ENCODE measurements at places on chromosomes 6 and 20.
A peak's percentile ranks its signal among the peaks of the same experiment; 100 is the strongest.

DNA sequence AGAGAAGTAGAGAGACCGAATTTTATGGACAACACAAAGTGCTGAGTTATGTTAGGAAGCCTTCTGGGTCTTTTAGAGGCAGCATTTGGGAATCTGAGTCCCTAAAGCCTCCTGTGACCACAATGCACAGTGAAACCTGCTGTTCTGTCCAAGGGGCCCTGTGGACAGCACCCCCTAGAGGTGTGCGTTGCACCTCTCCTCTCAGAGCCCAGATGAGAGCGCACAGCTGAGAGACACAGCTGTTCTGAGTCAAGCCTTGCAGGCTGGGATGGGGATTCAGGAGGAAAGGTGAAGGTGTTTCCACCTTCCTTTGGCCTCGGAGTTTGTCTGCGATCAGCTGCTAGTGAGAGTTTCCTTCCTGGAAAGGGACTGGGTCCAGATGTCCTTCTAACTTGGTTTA lies 13.0 kb downstream of the PCK1 start:
- no peak for DNase-seq

DNA sequence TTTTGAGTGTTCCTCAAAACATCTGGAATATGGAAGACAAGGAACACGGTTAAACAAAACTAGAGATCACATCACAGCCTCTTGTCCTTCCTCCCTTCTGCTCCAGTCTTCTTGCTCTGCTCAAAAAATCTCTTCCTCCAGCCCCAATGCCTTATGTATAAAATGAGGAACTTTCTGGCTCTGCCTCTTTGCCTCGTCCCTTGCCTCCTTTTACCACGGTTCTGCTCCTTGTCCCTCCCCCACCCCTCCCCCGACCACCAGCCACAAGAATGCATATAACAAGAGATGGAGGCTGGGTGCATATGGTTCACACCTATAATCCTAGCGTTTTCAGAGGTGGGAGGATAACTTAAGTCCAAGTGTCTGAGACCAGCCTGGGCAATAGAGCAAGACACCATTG lies 43.6 kb downstream of the PLAGL2 start:
- no peak for DNase-seq

GRCh38 chr6:16754274-16754673 lies 7.0 kb downstream of the ATXN1 start:
- DNase-seq = no peak

DNA sequence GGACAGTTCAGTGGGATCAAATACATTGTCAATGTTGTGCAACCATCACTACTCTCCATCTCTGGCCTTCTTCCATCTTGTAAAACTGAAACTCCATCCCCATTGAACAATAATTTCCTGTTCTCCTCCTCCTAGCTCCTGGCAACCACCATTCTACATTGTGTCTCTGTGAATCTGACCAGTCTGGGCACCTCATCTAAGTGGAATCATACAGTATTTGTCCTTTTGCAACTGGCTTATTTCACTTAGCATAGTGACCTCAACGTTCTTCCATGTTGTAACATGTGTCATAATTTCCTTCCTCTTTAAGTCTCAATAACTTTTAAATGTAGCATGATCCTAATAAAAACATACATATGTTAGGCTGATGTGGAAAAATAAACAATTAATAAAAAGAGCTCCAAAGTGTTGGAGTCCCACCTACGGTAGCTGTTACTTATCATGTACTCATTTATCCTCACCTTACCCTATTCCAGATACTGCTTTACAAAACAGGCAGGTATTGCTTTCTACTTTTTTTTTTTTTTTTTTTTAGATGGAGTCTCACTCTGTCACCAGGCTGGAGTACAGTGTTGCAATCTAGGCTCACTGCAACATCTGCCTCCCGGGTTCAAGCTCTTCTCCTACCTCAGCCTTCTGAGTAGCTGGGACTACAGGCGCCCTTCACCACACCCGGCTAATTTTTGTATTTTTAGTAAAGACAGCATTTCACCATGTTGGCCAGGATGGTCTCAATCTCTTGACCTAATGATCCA lies 91.9 kb downstream of the TNFAIP3 start:
- DNase-seq = no peak

DNA sequence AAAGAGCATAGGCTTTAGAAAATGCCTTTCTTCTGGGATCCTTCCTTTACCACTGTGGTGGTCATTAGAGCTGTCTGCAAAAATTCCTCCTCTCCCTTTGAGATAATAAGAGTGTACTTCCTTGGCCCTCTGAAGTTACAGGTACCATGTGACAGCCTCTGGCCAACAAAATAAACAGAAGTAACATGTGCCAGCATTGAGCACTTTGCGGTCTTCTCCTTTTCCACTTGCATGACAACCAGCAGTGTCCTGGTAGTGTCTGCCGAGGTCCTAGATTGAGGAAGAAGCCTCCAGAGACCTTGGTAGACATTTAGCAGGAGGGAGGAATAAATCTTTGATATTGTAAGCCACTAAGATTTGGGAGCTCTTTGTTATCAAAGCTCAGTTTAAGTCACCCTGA lies 87.5 kb upstream of the ARID1B start:
- DNase-seq = no peak

GRCh38 chr6:3007571-3007970 lies 7.9 kb downstream of the NQO2 start:
- DNase-seq = no peak

DNA sequence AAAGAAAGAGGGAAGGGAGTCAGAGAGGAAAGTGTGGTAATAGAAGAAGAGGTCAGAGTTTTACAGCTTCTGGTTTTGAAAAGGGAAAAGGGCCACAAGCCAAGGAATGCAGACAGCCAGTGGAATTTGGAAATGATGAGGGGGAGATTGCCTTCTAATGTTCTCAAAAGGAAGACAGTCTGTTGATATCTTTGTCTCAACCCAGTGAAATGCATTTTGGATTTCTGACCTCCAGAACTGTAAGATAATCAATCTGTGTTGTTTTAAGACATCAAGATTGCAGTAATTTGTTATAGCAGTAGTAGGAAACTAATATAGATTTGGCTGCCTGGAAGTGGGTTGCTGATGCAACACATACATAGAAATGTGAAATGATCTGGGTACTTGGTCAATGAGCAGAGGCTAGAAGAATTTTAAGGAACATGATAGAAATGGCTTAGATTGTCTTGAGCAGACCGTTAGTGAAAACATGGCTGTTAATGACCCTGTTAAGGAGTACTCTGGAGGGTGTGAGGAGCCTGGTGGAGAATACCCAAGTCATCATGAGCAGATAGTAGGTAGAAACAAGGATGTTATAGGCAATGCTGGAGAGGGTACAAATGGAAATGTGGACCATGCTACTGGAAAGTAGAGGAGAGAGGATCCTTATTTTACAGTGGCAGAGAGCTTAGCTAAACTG lies 255.8 kb upstream of the RAB32 start:
- no peak for DNase-seq

GRCh38 chr20:2219481-2220006 lies 76.3 kb upstream of the TGM3 start:
- no peak for DNase-seq

DNA sequence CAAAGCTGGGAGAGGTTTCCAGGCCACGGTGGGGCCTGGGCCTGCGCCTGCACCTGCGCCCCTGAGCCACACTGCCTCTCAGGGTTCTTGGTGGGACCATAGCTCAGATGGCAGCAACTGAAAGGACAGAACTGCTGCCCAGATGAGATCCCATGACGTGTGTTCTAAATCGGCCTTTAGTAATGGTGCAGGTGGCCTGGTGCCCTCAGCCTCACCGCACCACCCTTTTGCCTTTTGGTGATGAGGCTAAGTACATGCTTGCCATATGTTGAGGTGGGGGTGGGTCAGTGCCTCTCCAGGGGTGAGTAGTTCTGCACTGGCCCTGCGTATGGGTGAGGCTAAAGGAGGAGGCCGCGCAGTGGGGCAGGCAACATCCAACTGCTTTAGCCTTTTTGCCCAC lies 7.4 kb downstream of the PSMG4 start:
- DNase-seq = no peak

DNA sequence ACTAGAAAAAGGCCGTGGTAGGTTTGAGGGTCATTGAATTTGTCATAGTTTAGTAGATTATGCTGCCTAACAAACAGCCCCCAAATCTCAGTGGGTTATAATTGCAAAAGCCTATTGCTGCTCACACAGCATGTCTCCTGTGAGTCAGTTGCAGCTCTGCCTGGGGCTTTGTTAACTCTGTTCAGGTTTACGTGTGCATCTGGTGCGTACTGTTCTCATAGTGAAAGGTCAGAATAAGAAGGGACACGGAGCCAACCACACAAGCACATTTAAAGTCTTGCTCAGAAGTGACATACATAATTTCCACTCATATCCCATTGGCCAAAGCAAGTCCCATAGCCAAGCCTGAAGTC lies 48.1 kb upstream of the BMP2 start:
- DNase-seq = no peak

GRCh38 chr20:63448031-63448430 lies 24.4 kb downstream of the KCNQ2 start:
- no peak for DNase-seq

- DNase-seq = no peak
Observed at GRCh38 chr20:32368925-32369324, 10.8 kb downstream of the ASXL1 start.

- peak; percentile 70 for DNase-seq
Observed at GRCh38 chr6:164108869-164109769, 694.6 kb downstream of the QKI start.

DNA sequence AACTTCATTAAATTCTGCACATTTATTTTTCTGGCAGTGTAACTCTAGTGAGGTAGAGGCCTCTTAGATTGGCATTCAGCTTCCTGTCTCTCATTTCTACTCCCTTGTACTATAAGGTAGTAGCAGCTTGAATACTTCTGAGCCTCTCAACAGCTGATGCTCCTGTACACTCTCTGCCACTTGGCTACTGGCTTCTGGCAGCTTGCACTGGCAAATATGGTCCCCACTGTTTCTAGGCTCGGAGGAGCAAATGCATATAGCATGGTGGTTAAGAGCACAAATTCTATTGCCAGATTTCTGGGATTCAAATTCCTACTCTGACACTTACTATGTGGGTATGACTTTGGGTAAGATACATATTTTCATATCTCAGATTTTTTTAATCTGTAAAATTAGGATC lies 292.8 kb upstream of the ADGRB3 start:
- no peak for DNase-seq

GRCh38 chr6:75970093-75970492 lies 102.4 kb downstream of the IMPG1 start:
- no peak for DNase-seq

DNA sequence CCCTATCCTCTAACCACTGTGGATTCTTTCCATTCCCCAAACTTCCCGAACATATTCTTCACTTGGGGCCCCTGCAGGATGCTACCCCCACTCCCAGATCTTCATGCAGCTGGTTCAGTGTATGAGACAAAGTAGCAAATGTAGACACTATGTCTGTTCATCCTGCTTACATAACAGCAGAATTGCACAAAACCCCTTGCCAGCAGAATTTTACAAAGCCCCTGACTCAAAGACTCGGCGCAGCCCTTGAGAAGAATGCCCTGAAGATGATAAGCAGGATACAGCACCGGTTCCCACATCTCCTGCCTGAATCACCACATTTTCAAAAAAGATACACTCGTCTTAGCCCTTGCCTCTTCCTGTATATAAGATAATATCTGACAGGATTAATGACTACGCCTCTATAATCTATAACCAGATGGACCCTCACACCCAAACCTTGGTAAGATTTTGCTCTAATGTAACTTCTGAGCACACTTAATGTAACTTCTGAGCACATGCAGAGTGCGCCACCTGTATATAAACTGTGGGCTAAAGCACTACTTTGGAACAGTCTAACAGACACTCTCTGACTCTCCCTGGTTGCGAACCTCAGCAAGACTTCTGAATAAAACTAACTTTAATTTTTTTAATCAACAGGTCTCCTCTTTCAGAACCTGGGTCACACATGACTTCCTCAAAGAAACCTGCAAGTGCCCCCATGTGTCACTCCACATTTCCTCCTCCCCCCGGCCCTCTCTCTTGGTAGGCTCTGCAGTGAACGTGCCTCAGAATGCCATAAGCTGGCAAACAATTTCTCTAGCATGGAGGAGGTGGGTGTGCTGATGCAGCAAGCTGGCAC lies 28.7 kb downstream of the RALGAPA2 start:
- DNase-seq = no peak

GRCh38 chr20:59515013-59515905 lies 89.1 kb upstream of the PHACTR3 start:
- peak; percentile 83 for DNase-seq

- DNase-seq = no peak
Observed at GRCh38 chr6:43834528-43835155, 64.6 kb downstream of the VEGFA start.

GRCh38 chr6:56021943-56022342 lies 146.6 kb upstream of the BMP5 start:
- no peak for DNase-seq

DNA sequence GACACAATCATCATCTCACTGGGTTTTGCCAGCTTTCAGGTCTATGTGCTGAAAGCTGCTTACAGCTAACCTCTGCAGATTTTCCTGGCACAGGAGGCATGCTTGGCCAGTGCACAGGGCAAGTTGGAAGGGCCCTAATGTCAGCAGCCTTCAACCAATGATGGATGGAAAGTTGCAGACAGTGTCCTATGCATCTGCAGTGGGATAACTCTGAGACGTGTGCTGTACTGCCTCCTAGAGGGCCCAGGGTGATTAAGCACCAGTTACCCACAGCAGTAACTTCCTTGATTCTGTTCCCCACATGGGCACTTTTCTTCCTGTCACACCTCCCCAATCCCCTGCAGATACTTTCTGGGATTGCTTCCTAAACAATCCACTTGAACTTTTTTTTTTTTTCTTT lies 38.6 kb downstream of the OVOL2 start:
- DNase-seq = no peak

DNA sequence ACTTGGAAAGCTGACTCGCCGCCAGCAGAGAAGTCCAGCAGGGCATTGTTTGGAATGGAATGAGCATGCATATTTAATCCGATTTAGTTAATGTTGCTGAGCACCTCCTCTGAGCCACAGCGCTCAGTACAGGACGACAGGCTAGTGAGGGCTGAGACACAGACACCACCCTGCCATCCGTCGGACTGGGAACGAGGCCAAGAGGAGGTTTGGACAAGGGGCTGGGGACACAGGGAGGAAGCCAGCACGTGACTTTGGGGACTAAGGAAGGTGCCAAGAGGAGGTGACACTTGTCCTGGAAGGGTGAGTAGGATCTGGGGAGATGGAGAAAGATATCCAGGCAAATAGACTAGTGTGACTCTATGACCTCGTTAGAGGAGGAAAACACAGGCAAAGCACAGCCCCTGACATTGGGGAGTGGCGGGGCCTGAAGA lies 152.5 kb upstream of the ECI2 start:
- DNase-seq = no peak

DNA sequence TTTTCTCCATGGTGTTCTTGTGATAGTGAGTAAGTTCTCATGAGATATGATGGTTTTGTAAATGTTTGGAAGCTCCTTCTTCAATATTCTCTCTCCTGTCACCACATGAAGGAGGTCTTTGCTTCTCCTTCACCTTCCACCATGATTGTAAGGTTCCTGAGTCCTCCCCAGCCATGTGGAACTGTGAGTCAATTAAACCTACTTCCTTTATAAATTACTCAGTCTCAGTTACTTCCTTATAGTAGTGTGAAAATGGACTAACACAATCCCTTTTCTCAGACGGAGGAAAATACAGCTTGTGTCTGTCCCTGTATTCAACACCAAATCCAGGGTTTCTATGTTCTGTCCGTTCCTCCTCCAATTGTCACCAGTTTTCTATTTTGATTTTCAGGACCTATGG lies 181.0 kb downstream of the ALDH8A1 start:
- DNase-seq = no peak

- no peak for DNase-seq
Observed at GRCh38 chr6:101222007-101222406, 171.5 kb upstream of the GRIK2 start.
